Activated T-helper 1 cell treated with anti-CD3 and anti-CD28 coated beads, Interleukin-2, amount 50 U/mL, for 16 hours (primary cell): ENCODE measurements at places on chromosomes 1 and 21.
A peak's percentile ranks its signal among the peaks of the same experiment; 100 is the strongest.

DNA sequence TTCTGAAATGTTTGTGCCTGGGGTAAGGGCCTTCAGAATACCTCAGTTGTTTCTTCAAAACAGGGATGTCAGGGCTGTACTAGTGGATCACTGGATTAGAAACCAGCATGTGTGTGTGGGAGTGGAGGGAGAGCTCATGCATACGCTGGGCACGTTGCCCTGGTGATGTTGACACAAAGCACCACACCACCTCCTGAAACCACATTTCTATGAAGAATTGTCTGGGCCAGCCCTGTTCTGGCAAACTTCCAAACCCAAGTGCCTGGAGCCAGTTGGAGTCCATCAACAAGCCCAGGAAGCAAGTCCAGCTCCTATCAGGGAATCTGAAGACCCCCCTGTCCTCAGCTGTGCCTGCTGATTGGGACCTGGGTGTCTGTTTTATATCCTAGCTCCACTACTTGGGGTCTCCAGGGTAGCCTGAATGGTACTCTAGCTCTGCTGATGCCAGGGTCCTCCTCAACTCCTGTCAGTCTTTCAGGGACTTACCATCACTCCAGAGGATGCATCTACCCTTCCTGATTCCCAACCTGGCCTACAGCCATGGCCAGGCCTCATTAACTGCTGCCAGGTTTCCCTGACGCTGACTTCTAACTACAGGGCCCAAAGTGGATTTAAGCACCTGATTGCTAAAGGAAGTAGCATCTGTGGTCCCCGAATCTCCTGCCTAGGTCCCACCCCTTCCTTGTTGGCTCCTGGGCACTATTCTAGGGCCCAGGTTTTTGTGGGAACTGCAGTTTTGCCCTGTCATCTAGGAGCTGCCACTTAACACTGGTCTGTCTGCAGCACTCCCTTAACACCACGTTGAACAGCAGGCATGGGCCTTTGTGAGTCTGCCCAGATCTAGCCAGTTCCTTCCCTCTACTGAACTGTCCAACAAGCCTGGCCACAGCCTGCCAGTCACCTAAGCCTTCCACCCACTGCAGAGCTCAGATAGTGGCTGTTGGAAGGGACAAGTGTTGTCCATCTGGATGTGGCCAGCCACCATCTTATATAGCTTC lies 45.5 kb downstream of the LPAR3 start:
- no peak for DNase-seq

DNA sequence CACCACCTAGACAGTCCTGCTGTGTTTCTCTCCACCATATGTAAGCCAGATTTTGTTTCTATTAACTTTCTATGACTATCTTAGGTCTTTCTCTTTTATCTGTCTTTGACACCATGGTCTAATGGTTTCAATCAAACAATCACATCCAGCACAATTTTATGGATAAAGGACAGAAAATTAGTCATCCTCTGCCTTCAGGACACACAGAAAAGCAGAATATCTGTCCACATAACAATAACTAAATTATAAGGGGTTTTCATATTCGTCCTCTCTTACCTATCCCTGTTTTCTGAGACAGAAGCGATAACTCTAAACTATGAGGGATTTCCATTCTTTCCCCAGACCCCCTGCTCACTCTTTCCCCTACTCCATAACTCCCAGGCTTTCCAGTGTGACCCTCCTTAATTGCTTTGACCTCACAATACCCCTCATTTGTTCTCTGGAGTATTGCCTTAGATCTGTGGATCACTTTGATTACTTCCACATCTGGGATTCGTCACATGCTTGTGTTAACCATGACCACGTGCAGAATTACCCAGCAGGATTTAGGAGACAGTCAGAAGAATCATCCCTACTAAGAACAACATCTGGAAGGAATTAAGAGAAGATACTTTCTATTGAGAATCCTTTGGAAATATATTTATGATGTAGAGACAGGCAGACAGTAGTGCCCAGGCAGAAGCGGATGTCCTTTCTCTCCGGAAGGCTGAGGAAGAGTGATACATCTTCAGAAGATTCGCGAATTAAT lies 108.2 kb upstream of the GREM2 start:
- DNase-seq, result no peak

GRCh38 chr1:182122913-182123260 lies 61.4 kb upstream of the ZNF648 start:
- no peak for DNase-seq

DNA sequence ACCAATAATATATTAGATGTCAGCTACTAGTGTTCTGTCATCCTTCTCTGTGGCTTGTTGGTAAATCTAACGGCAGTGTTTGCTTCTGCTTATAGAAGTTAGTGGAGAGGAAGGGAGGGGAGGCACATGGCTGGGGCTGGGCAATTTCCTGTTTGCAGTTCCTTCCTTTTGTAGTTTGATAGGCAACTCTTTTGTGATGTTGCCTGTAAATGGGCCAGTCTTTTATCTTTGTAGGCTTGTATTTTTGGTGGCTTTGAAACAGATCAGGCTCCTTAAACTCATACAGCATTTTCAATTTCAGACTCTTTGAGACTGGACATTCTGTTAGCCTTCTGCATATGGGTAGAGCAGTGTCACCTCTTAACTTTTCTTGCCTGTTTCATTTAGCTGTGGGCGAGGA lies 48.1 kb downstream of the CDC14A start:
- peak; percentile 25 for DNase-seq

DNA sequence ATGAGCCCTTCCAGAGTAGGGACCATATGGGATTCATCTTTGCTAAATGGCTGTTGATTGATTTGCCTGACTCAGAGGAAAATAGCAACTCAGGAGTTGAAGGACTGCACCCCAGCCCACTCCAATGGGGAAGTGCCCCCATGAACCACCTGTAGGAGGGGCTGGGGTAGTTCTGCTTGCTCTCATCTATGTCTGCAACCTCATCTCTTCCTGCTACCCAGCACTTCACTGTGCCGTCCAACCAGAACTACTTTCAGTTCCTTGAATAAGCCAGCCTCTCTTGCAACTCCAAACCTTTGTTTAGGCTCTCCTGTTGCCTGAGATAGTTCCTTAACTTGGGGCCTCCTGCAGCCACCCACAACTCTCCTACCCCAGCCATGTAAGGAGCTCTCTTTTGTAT lies 26.6 kb downstream of the BEND5 start:
- no peak for DNase-seq

DNA sequence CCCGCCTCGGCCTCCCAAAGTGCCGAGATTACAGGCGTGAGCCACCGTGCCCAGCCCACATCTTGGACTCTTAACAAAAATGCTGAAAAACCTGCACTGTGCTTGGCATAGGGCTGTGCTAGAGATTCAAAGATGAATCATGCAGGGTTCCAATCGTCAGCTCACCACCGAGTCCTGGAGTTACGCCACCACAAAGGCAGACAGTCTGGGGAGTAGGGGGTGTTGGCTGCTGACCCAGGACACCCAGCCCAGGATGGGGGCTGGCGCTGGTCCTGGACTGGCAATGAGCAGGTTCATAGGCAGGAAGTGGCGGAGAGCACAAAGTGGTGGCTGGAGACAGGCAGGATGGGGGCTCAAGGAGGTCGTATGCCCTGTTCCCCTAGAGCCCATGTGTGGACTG lies 16.0 kb downstream of the PSRC1 start:
- no peak for DNase-seq

DNA sequence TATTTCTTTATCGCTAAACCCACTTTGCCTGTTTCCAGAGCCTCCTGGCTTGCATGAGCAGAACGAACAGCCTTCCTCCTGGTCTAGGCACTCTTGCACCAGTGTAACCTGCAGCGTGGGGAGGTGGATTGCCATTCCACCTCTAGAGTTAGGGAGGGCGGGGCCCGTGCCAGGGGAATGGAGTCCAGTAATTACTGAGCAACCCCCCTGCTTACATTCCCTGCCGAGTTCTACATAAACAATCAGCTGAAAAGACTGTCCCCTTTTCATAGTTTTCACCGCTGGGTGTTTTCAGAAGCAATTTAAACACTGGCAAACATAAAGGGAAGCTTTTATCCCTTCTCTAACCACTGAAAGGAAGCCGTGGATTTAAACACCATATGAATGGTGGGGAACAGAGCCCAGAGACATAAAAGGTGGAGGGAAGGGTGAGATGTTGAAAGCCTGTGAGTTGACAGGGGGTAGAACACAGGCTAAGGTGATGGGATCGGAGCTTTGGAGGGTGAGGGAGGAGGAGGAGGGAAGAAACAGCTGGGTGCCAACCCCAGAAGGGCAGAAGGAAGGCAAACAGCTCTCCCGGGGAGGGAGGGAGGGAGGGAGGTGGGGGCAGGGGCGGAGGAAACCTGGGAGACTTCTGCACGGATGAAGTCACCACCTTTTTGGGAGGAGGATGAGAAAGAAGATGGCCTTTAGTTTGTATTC lies 68.0 kb upstream of the WDR26 start:
- no peak for DNase-seq

GRCh38 chr1:214448536-214448935 lies 102.9 kb downstream of the PTPN14 start:
- DNase-seq, result no peak

- no peak for DNase-seq
Observed at GRCh38 chr1:222466150-222466865, 81.6 kb downstream of the HHIPL2 start.

DNA sequence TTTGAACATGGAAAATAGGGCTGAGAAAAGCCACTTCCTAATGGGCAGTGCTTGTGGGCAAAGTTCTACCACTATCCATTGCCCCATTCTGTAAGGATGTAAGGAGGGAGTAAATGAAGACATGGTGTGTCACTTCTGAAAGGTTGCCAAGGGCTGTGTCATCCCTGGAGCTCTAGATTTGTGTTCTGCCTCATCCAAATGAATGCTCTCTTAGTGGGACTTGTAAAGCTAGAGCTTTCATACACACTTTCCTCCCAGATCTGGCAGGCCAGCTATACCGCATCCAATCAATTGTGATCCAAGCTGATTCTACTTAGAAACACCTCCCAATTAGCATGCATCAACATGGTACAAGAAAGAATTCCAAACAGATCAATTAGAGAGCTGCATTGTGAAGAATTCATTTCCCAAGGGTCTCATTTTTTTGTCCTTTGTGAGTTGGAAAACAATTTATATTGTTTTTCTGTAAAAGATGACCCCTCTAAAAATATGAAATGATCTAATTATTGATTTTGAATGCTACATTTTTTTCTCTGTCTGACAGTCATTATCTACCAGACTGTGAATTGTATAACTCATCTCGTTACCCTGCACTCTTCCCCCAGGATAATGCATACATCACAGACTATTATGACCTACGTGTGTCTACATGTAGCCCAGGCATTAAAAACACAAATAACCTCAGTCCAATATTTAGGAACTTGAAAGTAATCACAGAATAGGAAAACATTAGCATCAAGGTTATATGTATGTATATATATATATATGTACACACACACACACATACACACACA lies 117.1 kb upstream of the DUSP10 start:
- DNase-seq, result no peak

DNA sequence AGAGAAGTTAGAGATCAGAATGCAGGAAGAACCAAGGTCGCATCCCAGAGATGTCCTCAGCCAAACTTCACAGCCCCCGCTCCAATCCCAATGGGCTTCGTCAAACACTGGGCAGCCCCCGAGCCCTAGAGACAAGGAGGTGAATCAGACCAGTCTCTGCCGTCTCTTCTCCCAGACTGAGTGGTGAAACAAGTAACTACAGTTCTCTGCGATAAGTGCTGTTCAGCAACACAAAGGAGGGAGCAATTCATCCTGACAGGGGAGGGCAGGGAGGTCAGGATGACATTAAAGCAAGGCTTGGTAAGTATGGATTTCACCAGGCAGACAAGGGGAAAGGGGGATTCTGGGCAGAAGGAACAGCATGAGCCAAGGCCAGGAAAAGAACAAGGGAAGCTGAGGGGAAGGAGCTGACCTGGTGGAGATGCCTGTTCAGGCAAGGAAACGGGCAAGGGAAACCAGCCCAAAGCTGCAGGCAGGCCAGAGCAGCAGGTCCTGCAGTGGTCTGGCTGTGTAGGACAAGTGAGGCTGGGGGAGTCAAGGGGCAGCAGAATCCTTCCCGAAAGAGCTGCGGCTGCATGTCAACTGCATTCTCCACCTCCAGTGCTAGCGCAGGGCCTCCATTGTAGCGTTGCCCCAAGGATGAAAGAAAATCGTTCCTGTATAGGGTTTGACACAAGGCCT lies 13.6 kb upstream of the ERI3 start:
- no peak for DNase-seq

DNA sequence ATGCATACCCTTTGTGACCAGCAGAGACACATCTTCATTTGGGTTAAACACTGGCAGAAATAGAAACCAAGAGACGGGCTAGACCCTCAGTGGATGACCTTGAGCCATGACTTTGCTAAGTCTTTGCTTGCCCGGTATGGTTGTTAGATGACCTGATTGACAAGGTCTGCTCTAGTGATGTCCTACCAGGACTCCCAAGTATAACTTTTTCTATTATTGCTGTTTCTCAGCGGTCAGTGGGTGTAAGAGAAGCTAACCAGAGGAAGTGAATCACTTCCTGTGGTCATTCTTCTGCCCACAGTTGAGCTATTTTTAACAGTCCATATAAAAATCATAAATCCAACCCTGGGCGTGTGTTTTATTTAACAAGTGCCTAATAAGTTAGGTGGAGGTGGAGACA lies 126.2 kb upstream of the ETS2 start:
- DNase-seq, result no peak

GRCh38 chr1:166122873-166123466 lies 43.8 kb downstream of the FAM78B start:
- no peak for DNase-seq

DNA sequence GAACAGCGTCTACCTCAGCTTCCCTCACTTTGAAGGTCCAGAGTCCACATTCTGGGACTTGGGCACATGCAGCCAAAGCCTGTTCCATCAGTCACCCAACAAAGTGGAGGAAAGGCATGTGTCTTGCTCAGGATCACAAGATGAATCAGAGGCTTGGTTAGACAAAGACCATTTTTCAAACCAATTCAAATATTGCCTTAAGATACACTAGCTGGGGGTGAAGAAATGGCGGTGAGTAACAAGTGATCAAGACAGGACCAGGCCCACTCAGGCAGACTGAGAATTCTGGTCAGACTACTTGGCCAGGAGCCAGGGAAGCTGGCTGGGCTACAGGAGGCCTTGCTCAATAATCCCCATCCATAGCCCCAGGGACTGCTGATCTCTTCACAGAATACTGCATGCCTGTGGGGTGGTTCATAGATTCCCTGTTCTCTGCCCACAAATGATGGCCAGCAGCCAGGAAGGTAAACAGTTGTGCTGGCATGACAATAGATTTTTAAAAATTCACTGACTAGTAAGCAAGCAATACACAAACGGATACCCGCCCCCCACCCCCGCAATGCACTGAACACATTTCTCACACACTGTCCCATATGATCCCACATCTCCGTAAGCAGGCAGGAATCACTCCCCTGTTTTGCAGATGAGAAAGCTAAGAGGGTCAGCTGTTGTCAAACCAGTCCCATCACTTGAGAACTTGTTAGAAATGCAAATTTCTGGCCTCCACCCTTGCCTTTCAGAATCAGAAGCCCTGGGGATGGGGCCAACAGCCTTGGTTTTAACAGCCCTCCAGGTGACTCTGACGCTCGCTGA lies 27.2 kb downstream of the ERI3 start:
- no peak for DNase-seq

GRCh38 chr21:27024301-27024700 lies 57.4 kb upstream of the ADAMTS5 start:
- DNase-seq, result no peak
